ENCODE measurements at places on chromosomes 2 and 18.
A peak's percentile ranks its signal among the peaks of the same experiment; 100 is the strongest.

GRCh38 chr18:13375302-13376255 is 157.0 kb downstream of the LDLRAD4 start:
- DNase-seq = no peak

DNA sequence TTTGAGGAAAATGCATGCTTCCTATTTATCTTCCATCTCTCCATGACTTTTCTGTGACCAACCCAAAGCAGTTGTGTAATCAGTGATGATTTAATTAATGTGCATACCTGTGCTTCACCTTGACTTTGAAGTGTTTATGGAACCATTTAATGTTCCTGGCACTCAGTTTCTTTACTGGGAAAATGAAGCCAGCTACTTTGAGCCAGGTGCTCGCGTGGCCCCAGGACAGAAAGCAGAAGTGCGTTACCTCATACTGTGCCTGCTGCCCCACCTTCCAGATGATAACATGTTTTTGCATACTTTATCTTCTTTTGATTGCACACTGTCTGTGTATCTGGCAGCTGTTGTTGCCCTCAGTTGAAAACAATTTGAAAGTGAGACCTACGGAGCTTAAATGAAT is 61.3 kb downstream of the PMAIP1 start:
- peak; percentile 67 for DNase-seq

GRCh38 chr2:5164776-5165525 is 527.2 kb upstream of the SOX11 start:
- DNase-seq = no peak

DNA sequence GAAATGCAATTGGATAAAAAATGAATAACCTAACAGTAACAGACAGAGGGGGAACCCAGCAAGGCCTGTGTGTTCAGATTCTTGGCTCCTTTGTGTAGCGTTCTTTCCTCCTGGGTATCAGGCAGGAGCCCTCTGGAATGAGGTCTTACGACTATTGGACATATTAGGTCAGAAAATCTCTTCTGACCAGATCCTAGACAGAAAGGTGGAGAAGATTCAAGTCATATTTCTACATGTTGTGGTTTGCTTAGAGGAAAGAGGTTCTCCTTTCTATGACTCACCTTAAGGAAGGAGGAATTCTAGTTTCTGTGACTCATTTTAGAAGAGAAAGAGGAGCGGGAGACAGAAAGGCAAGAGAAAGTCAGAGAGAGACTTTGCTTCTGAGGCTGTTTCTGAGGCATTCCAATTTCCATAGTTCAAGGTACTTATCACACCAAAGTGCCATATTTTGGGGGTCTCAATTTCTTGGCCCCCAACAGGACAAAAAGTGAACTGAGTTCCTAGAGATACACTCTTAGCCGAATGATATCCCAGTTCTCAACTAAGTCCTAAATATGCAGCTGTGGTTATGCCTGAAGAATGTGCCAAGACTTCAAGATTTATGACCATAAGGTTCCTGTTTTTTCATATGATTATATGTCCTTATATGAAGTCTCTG is 618.6 kb downstream of the ZEB2 start:
- no peak for DNase-seq

DNA sequence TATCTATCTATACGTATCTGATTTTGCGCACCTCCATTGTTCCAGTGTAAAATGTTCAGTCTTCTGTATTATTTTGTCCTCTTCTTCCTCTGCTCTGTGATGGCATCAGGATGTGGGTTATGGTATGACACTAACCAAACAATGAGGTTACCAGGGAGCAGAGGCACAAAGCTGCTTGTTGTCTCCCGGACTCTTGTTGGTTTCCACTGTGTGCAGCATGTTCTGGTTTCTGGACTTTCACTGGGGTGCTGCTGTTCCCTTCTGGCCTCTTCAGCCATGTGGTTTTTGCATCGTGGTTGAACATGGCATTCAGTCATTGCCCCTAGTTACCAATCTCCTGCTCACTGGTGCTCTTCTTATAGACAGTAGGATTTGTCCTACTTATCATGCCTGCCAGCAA is 665.9 kb downstream of the CBLN2 start:
- DNase-seq = no peak

GRCh38 chr2:30373881-30374302 is 73.2 kb upstream of the LCLAT1 start:
- DNase-seq = no peak

DNA sequence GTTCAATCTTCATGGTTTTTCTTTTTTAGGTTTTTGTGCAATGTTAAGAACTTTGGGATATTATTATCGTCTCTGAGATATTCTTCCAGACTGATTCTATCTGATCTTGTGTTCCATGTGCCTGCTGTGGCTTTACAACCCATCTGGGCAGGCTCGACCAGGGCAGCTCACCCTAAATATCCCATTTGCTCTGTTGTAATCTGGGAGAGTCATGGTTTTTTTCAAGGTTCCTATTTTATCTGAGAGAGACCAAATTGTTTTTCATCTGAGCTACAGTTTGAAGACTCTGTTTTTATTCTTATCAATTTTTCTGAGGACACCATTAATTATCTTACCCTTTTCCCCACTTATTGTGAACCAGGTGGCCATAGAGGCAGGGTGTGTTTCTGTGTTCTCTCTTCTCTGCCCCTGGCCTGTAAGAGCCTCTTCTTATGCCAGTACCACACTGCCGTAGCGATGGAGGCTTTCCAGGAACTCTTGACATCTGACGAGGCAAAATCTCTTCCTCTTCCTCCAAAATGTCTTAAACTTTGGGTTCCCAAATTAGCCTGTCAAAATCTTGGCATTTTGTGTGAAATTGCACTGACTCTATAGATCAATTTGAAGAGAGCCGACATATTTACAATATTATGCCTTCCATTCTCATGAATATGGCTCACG is 3.1 kb downstream of the SP140L start:
- no peak for DNase-seq

- DNase-seq = no peak
These were observed 77.1 kb upstream of the GALNT5 start for GRCh38 chr2:157180359-157180758.

DNA sequence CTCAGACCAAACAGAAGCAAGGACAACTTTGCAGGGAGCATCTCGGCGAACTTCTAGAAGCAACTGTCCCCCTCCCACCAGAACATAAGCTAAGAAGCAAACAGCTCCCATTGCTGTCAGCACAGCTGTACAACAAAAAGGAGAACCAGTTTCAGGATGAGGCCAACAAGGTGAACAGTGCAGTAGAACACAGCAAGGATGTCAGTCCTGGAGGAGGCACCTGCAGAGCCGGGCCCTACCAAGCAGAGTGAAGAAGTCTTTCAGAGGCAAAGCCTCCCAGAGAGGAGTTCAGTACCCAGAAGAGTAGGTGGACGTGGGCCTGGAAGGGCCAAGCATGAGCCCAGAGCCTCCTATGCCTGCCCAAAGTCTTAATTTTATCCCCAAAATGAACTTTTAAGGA is 1.0 kb downstream of the PASK start:
- peak; percentile 11 for DNase-seq
